Fibroblast of skin of right quadriceps (primary cell): ENCODE measurements at places on chromosomes 16 and 17.

- no peak for DNase-seq
These were observed 581.1 kb downstream of the MAF start for GRCh38 chr16:79019431-79019830.

- no peak for DNase-seq
These were observed 1.0 kb downstream of the CMTM4 start for GRCh38 chr16:66695471-66695934.

DNA sequence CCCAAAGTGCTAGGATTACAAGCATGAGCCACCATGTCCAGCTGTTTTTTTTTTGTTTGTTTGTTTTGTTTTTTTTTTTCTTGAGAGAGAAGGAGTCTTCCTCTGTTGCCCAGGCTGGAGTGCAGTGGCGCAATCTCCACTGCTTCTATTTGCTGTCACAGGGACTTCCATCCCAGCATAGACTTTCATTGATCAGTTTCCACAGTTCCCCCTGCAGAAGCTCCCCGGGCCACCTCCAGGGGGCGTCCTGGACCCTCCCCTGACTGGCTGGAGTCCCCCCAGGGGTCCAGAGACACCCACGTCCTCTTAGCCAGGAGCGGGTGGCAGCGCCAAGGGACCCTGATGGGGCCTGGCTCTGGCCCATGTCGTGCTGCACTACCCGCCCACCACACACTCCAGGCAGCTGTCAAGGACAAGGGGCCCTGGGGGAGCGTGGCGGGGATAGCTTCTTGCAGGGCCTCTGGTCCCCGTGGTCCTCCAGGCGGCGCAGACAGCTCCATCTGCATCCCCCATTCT is 3.1 kb upstream of the NPW start:
- no peak for DNase-seq

GRCh38 chr17:10115536-10115932 is 82.9 kb downstream of the GAS7 start:
- no peak for DNase-seq

- no peak for DNase-seq
These were observed 16.8 kb downstream of the TPSD1 start for GRCh38 chr16:1272453-1273198.

- DNase-seq: peak; percentile 56
These were observed 33.5 kb downstream of the ADAM11 start for GRCh38 chr17:44792276-44792675.

DNA sequence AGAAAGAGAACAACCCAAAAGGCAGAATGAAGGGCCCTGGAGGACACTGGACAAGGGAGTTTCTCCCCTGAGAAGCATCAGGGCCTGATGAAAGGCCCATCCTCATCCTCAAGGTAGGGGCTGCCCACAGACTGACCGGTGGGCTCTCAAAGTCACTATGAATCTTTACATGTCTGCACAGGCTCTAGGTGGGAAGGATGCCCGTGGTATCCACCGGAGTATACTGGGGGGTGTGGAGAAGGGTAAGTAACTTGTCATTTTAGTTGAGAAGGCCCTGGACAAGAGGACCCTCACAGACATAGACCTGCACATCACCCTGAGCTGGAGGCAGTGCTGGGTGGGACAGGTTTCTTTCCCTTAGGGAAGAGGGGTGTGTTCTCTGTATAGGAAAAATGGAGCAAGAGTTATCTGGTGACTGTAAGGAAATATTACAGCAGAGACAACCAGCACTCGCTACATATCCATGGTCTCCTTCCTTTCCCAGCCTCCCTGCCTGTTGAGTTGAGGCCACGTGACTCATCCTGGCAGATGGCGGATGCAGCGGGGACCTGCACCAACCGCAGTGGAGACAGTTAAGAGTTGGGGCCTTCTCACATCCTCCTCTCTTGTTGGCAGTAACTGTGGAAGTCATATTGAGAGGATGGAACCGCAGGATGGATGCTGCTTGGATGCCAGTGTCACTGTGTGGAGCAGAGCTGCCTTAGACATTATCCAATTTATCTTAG is 45.6 kb upstream of the KCNJ12 start:
- no peak for DNase-seq

- peak; percentile 66 for DNase-seq
These were observed 52.5 kb upstream of the MTSS2 start for GRCh38 chr16:70738083-70738977.

DNA sequence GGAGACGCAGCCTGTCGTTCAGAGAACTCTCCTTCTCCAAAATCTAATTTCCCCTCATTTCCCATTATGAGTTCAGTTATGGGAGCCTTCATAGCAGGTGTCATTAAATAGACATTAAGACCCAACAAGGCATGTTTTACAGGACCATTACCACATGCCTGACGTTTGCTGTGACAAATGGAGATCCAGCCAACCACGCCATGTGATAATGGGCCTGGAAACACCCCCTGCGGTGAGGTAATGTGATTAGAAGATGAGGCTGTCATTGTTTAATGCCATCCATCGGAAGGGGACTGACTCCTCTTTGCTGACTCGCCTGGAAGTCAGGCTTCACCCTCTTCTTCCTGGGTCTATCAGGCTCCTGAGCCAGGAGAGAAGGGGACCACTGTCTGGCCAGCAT is 76.9 kb downstream of the WSCD1 start:
- DNase-seq: no peak

GRCh38 chr17:2905696-2906501 is 109.7 kb downstream of the RAP1GAP2 start:
- DNase-seq: no peak

- peak; percentile 78 for DNase-seq
These were observed 45.2 kb downstream of the MYH13 start for GRCh38 chr17:10327640-10328039.

DNA sequence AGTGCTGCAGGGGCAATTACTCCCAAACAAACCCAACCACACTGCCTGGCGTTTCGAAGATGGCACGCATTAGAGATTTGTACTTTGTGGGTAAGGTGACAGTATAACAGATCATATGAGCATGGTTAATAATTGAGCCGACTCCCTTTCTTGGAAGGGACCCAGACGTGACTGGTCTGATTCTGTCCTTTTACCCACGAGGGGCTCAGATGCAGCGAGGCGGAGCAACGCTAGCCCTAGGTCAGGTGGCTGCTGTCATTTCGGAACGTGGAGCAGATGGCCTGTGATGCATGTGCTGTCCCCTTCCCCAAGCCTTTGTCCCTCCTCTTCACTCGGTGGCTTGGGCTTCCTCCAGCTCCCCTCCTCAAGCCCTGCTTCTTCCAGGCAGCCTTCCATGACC is 84.2 kb downstream of the SNX29 start:
- no peak for DNase-seq

DNA sequence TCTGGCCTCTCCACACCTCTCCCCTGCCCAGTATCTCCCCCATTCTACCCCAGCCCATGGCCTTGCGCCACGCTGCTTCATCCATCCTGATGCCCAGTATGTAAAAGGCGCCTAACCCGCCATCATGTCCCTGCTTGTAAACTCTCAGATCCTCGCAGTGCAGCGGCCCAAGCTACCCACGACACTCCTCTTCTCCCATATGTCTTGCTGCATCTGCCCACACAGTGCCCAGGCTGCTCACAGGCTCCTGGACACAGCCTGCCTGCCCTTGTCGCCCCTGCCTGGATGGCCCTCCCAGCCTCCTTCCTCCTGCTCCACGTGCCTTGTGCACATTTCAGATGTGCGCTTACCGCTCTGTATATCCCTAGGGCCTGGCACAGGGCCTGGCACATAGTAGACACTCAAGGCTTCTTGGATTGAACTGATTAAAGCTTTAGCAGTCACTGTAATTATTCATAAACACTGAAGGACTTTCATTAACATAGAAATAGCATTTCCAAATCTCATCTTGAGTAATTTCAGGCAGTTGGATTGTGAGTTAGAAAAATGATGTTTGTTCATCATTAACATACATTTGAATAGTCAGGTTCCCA is 129.1 kb downstream of the CLEC16A start:
- DNase-seq: no peak

DNA sequence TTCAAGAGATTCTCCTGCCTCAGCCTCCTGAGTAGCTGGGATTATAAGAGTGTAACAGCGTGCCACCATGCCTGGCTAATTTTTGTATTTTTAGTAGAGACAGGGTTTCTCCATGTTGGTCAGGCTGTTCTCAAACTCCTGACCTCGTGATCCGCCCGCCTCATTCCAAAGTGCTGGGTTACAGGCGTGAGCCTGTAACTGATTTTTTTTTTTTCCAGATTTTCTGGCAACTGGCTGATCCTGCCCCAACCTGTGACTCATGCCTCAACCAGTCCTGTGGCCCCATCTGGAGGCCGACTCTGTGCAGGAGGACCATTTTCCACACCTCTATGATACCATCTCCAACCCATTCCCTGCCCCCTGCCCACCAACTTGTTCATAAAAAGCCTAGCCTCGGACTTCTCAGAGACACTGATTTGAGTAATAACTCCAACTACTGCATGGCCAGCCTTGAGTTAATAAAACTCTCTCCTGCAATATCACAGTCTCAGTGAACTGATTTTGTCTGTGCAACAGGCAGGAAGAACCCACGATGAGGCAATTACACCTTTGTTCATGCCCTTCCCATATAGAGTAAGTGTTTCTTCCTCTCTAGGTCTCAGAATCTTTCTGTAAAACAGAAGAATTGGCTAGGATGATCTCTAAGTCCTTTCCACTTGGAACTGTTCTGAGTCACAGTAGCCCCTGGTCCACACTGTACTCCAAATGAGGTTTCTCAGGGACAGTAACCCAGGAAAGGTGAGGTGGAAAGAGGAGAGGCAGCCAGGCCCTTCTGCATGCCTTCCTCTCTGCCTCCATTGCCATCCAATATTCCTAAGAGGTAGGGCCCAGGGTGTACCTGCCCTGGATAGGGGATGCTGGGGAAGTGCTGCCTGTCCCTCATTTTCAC is 8.8 kb upstream of the CNOT1 start:
- DNase-seq: peak; percentile 83

DNA sequence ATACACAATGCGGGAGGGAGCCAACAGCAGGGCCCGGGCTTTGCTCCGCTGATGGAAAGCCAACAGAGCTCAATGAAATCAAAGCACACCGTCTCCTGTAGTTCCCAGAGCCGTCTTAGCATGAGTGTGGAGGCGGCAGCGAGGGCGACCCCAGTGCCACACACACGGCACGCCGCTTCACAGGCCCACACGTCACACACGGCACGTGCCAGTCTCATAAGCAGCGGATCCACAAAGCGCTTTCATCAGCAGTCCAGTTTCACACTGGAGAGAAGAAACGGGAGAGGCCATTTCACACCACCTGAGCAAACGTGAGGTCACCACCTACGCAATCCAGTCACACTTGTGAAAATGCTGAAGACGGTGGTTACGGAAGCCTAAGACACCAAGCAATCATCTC is 34.8 kb downstream of the CYB5D2 start:
- DNase-seq: no peak

DNA sequence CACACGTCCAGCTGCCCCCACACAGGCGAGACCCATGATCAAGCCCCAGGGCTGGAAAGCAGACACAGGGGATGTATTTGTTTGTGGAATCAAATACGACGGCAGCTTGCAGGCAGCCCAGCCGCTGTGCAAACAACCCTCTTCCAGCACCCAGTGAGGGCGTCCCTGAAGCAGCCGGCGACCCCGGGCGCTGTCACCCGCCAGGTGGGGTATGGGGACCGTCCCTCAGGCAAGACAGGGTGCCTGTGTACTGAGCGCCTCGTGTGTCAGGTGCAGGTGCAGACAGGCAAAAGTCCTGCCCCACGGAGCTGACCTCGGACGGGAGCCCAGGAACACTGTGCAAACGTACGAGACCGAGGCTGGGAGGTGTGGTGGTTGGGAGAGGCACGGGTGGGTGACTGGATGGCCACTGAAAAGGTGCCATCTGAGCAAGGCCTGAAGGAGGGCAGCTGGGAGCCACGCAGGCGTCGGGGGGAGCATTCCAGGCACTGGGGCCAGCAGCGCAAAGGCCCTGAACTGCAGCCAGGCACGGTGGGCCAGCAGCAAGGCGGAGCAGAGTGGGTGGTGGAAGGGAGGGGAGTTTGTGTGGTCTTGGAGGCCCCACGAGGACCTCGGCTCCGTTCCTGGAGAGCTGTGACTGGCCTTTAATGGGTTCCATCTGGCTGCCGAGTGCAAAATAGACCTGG is 48.5 kb downstream of the CBFA2T3 start:
- DNase-seq: no peak

DNA sequence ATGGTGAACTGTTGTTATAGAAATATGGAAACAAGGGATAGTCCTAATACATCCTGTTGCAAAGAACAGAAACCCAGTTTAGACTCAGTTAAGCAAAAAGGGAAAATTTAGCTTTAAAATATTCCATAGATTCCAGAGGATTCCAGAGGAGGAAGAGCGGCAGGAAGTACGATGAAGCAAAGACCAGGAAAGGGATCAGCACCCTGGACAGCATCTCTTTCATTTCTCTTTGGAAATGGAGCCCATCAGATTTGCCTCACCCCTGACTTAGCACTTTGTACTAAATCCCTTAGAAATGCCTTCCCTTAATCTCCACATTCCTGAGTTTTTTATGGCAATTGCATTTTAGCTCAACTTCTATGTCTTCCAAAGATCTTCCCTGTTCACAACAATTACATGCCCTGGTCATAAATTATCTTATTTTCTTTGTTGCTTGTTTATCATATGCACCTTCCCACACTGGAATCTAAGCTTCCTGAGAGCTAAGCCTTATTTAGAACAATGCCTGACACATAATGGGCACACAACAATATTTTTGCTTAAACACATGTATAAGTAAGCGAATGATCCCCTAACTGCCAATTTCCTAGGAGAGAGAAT is 150.0 kb upstream of the RBFOX1 start:
- no peak for DNase-seq

- no peak for DNase-seq
These were observed 7.4 kb upstream of the SPAG9 start for GRCh38 chr17:51128076-51128475.

DNA sequence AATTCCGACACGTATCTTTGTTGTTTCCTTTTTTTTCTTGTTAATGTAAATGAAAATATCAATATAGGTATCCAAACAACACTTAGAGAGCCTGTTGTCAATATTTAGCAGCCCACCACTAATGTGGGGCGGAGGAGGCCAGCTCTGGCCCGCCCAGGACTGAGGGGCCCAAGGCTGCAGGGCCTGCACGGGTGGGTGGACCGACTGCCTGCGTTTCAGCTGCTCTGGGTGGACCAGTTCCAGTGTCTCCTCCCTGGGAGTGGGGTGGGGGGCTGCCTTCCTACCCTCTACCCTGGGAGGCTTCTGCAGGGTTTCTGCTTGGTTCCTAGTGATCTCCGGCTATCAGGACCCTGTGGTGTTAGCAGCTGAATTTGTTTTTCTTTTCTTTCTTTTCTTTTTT is 15.9 kb upstream of the ADGRG1 start:
- DNase-seq: no peak

GRCh38 chr17:63356337-63356757 is 89.8 kb downstream of the CYB561 start:
- peak; percentile 98 for DNase-seq

GRCh38 chr16:88920618-88921590 is 54.4 kb upstream of the PABPN1L start:
- DNase-seq: peak; percentile 55

DNA sequence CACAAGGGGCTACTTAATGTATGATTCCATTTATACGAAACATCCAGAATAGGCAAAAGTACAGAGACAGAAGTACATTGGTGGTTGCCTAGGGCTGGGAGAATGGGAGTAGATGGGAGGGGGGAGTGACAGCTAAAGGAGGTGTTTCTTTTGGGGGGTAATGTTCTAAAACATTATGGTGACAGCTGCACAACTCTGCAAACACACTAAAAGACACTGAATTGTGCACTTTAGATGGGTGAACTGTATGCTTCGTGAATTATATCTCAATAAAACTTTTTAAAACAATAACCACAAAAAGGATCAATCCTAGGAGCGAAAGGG is 661 bp downstream of the LYRM9 start:
- no peak for DNase-seq
